Stimulated activated CD4-positive, alpha-beta T cell treated with anti-CD3 and anti-CD28 coated beads, TNF-alpha, amount 100 ng/mL, for 4 hours (primary cell): ENCODE measurements at places on chromosomes 4 and X.

GRCh38 chr4:143391895-143392294 is 55.2 kb downstream of the GAB1 start:
- DNase-seq, result no peak

DNA sequence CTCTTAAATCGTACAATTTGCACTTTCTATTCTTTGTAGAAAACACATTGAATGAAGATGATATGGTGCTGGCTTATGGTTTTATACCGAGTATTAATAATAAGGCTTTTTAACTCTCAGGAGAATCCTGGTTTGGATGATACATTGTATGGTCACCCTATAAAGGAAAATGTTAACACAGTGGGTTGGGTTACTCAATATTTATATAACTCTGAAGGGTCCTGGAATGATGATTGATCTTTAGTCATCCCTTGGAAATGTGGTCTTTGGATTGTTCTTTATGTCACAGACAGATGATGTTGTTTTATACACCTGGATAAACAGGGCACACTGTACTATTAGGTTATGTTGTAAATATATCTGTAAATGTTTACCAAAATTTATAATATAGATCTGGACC is 496.2 kb upstream of the NDST4 start:
- DNase-seq, result no peak

GRCh38 chr4:163707873-163708272 is 213.4 kb downstream of the TMA16 start:
- no peak for DNase-seq

DNA sequence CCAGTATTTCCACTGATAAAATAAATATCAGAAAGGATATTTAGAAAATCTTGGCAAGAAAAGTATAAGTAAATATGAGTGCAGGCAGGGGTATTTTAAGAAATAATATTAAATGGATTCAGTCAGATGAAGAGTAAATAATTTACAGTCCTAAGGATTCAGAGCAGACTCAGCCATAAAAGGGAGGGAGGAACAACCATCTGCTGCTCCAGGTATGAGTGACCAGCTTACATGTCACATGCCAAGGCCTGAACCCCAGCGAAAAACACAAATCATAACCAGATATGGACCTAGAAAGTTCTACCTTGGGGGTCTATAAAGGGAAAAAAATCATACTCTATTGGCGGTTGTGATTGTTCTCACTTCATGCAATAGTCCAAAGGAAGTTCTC is 166.8 kb downstream of the COL4A6 start:
- no peak for DNase-seq

DNA sequence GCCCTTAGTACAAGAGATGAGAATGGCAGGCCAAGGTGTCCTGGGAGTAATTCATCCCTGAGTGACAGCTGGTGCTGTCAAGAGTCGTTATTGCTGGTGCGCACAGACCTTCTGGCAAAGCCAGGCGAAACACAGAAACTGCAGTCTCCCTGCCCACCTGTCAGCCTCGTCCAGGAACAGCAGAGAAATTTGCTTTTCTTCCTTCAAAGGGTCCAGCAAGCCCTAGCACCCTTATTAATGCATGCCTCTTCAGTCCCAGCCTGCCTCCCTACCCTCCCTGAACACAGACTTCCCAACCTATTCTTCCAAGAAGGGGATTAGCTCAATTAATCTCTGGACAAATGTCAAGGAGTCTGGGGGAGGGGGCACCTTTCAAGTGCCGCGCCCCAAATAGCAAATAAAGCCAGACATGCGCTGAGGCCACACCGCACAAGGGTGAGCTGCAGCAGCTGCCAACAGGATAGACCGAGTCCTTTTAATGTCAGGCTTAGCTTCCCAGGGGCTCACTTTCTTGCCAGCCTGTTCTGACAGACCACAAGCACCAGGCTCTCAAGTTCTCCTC is 250.7 kb upstream of the RASGEF1B start:
- DNase-seq, result no peak

- DNase-seq, result no peak
Observed at GRCh38 chrX:41014776-41015360, 70.4 kb upstream of the USP9X start.

- DNase-seq, result no peak
Observed at GRCh38 chr4:8025668-8026067, 86.0 kb upstream of the AFAP1 start.

DNA sequence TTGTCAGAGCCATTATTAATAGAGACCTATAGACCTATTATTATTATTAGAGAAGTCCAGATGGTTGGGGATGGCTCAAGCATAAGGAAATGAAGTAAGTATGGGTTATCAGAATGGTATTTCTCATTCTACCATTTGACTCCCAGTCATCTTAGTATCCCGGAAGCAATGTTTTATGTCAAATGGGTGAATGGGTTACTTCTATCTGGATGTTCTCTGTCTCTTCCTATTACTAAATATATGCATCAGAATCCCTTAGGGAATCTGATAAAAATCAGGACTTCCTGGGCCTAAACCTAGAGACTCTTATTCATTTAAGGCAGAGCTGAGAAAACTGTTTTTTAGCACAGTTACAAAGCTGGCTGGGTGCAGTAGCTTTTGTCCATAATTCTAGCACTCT is 149.9 kb downstream of the SLC10A7 start:
- DNase-seq, result no peak

DNA sequence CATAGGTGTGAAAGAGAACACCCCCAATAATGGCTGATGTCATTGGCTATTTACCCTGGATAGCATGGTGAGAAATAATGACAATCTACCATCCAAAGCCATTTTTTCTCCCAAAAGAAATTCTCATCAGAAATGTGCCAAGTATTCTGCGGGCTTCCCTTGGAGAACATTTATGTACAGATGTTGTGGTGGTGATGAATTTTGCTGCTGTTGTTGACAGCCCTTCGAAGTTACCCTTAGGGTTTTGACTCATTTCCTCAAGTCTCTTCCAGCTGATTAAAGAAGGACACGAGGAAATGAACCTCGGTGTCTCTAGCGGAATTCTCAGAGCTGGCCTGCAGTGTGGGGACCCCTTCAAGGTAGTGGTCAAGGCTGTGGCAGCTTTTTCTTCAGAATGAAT is 3.4 kb downstream of the KIT start:
- DNase-seq, result no peak

- no peak for DNase-seq
Observed at GRCh38 chr4:3405176-3405575, 36.6 kb upstream of the HGFAC start.

GRCh38 chrX:57643698-57644097 is 36.4 kb downstream of the NLRP2B start:
- no peak for DNase-seq

DNA sequence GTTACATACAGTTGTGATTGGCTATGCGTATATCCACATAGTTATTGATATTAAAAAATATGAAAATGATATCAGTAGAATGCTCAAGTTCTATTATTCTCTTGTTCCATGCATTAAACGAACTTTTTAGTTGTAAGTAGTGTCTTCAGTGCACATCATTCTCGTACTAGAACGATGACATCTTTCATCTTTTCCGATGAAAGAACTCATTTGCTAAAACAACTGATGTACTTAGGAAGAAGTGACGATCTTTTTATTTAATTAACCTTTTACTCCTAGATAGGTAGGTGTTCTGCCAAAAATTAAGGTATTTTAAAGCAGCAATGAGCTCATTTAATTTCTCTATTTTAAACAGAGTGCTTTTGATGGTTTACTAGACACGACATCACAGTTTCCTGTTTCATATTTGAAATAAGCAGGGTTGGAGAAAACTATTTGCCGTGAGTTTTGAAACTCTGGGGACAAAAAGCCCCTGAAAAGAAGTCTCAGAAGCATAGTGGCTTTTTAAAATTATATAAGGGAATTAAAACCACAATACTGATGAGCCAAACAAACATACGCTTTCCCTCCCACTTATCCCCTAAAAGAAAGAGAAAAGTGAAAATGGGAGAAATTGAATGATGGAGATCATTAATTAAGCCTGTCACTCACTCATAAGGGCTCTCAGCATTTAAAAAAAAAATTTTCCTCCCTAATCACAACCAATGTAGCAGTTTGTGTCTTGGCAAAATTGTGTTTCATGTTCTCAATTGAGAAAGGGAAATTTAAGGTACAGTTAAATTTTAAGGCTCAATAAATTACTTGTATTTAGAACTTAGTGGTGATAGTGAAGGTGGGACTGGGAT is 25.6 kb downstream of the SPRY1 start:
- no peak for DNase-seq
